Adipocyte (in vitro differentiated cells): ENCODE measurements at places on chromosomes 16 and 17.

DNA sequence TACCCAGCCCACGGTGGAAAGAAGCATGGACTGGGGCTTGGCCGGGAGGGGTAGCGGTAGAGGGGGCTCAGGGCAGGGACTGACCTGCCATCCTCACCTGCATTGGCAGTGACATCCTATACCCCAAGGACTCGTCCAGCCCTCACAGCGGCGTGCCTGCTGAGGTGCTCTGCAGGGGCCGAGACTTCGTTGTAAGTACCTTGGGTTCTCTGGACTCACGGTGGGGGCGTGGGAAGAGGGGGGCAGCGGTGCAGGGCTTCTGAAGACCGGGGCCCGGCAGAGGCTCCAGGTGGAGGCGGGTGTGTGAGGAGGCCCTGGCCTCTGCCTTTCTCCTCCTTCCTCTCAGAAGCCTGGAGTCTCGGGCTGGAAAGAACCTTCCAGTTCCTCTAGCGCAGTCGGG, 25.5 kb downstream of the POLR3E start:
- no peak for DNase-seq

GRCh38 chr16:21226749-21227148, 6.8 kb upstream of the ANKS4B start:
- DNase-seq = no peak

DNA sequence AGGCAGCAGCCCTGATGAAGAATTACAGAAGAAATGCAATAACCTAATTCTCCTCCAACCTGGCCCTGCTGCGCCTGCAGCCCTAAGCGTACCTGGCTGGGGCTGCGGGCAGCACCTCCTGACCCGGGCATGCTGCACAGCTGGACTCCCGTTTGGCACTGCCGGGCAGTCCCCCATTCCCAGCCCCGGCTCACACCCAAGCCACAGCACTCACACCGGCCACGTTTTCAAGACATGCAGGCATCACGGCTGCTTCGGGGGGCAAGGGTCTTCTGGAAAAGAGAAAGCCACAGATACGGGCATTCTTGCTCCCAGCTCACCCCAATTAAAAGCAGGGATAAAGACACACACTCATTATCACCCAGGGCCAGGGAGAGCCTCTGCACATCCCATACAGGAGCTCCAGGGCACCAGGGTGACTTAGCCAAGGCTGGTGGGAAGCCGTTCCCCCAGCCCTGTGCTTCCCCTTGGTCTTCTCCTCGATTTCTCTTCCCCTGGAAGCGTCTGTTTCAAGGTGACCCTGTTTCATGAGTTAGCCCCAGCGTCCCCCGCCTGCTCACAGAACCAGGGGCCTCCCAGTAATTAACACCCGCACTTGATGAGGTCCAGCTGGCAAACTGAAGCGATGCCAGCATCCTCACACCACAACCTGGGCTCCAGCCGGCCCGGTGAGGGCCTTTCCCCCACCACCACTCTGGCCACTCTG, 216.7 kb downstream of the C16orf78 start:
- DNase-seq = no peak

DNA sequence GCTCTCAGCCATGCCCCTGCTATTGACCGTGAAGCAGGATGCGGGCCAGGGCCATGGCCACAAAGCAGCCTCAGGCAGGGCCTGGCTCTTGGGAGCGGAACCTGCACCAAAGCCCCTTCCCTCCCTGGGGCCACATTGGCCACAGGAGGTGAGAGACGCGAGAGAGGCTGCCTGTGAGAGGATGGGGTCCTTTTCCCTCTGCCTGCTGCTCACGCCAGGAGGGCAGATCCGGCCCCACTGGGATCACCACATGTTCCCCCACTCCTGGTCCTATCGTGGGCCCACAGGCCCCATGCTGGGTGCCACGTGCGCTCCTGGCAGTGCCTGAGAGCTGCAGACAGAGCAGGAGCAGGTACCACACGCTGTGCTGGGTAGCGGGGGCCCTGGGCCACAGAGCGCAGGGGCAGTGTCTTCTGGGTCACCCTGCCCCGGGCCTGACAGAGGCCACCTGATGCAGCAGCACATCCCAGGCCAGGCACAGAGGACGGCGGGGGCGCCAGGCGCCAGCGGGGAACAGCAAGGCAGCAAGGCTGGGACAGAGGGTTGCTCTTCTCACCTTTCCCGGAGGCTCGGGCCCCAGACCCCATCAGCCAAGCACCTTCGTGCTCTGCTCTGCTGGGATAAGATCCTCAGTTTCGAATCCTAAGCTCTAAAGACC, 9.2 kb upstream of the NUDT16L1 start:
- no peak for DNase-seq

- DNase-seq = peak; percentile 47
Measured at GRCh38 chr17:13476720-13477119, 125.0 kb downstream of the HS3ST3A1 start.

DNA sequence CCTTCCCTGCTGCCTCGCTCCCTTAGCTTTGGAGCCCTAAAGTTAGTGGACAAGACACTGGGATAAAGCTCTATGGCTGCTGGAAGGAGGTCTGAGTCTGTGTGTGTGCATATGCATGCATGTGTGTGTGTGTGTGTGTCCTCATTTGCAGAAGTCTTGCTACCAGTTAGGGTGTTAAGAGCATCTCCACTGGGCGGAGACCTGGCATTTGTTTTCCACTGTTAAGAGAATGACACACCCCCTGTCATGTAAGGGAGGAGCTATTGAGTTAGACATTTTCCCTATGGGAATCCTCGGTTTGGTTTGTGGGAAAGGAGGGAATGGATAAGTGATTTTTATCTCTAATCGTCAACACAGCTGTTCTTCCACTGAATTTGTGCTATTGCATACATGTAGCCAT, 24.8 kb upstream of the ARHGAP23 start:
- DNase-seq = no peak

DNA sequence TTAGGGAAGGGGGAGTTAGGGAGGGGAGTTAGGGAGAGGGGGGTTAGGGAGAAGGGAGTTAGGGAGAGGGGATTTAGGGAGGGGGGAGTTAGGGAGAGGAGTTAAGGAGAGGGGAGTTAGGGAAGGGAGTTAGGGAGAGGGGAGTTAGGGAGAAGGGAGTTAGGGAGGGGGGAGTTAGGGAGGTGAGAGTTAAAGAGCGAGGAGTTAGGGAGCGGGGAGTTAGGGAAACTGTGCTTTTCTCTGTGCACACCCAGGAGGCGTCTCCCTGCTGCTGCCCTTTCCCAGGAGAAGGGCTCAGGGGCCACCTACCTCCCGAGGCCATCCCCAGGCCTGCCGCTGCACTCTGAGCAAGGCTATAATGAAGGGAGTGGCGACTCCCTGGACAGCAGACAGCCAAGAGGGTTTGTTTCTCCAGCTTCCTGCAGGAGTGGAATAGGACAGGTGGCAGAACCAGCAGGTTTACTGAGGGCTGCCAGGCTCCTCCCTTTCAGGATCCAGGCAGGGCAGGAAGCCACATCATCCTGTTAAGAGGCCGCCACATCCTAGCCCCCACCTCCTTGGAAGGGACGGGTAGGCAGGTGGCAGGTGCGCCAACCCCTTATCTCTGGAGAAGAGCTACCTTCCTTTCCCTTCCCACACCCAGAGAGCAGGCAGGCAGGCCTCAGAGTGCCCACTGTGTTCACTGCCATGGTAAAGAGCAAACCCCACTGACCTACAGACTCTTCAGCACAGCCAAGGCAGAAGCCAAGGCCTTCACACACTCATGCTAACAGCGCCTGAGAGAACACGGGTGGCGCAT, 4.3 kb downstream of the CANT1 start:
- no peak for DNase-seq

DNA sequence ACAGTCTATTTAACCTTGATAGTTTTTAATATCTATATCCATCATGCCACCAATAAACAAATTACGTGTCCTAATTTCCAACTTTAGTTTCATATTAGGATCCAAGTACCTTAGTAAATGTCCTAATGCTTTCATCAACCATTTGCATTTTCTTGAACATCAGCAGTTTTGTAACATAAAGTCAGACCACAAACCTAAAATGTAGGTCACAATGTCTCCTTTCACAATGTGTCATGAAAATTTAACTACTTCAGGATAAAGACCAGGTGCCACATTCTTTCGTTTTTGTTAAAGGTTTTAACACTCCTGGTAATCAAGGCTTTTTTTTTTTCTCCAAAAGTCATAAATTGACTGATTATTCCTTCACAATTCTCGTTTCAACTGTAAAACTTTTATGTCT, 310.7 kb upstream of the PMFBP1 start:
- no peak for DNase-seq

DNA sequence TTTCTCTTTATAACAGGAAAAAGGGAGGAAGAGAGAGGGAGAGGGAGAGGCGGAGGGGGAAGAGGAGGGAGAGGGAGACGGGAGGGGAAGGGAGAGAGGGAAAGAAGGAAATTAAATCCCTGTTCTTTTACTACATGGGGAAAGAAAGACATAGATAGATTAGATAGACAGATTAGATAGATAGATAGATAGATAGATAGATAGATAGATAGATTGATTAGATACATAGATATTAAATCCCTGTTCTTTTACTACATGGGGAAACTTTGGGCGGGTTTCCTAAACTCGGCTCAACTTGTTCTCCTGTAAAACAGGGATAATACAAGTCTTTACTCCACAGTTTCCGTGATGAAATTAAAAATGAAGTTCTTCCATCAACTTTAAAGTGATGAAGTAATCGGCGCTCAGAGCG, 661 bp downstream of the RFWD3 start:
- DNase-seq = no peak

- DNase-seq = no peak
Measured at GRCh38 chr16:29789775-29790182, 772 bp upstream of the KIF22 start.

DNA sequence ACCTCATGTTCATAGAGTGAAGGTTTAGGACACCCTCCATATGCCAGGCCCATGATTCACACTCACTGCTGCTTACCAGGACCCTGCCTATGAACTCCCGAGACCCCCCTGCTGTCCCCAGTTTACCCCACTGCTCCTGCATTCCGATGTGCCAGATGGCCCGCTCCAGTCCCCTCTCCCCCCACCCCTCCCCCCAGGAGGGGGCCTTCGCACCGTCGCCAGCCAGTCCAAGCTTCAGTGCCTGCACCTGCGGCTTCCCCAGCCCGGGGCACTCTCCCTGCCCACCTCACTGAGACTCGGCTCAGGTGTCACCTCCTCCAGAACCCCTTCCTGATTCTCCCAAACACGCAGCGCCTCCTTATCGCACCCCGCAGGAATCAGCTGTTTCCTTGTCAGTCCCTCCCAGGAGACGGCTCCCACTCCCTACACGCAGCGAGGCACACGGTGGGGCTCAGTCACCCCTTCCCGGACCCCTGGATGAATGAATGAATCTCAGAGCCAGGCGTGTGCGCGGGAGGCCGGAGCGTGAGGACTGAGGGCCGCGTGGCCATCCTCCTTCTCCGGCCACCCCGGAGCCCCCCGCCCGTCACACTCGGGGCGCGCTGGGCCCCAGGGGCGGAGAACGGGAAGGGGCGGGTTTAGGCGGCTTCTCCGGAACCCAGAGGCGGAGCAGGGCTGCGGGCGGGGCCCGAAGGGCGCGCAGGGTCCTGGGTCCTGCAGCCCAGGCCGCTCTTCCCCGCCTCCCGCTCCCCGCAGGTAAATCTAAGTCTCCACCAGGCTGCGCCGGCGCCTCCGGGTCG, 1.6 kb downstream of the MYO1C start:
- DNase-seq = peak; percentile 78

- peak; percentile 29 for DNase-seq
Measured at GRCh38 chr17:82287868-82288801, 14.6 kb upstream of the CSNK1D start.

DNA sequence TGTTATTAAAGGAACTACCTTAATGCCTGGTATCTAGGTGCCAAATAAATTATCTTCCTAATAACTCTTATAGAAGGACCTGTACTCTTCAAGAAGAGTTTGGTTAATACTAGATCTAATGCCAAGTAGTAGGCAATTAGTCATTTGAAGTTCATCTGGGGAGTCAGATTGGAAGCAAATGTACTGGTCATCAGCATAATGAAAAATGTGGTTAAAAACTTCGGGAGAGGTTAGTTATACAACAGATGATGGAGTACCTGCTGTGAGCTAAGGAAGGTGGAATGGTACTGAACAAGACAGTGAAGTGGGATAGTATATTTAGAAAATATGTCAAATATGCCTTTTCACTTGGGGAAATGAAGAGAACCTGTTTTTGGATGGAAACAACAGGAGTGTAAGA, 49.2 kb downstream of the TNRC6A start:
- no peak for DNase-seq

- DNase-seq = no peak
Measured at GRCh38 chr16:66480265-66481080, 53.4 kb downstream of the BEAN1 start.

DNA sequence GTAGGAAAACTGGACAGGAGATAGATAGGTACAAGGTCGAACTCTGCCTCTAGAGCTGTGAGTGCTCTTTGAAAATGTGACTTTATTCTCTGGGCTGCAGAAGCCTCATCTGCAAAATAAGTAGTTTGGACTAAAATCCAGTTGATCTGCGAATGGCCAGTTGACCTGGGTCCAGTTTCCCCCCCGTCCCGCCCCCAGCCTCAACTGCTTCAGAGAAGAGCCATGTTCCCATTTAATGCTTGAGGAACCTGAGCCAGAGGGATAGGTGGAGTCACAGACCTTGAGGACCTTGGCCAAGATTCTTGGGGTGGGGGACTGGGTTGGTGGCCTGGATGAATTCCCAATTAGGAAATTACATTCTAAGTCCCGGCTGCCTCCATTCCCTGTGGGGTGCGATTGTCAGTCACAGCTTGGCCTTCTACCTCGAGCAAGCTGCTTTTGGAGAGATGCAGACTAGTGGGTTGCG, 14.1 kb downstream of the TBX2 start:
- no peak for DNase-seq

GRCh38 chr17:4045487-4045886, 81.2 kb upstream of the ATP2A3 start:
- no peak for DNase-seq

DNA sequence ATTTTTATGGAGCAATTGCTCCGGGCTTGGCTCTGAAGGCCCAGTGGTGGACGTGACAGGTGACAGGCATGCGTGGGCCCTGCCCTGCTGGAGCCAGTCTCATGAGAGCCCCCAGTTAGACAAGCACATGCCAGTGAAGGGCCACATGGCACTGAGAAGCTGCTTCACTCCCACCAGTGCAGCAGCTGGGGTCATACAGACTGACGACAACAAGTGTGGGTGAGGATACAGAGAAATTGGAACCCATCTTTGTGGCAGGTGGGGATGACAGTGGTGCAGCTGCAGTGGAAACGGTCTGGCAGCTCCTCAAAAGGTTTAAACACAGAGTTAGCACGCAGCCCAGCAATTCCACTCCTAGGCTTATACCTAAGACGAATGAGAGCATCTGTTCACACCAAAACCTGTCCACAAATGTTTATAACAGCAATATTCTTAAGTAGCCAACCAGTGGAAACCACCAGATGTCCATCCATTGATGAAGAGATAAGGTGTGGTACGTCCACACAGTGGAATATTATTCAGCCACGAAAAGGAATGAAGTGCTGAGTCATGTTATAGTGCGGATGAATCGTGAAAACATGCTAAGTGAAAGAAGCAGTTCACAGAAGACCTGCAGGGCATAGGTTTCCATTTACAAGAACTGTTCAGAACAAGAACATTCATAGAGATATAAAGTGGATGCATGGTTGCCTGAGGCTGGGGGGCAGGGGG, 12.5 kb upstream of the CIBAR2 start:
- no peak for DNase-seq

GRCh38 chr16:5928476-5929065, 831.0 kb upstream of the EEF2KMT start:
- no peak for DNase-seq
